Type B pancreatic cell (in vitro differentiated cells): ENCODE measurements at places on chromosomes 6 and 20. TPM values are rescaled to one million over a fixed set of nuclear protein-coding genes. Genes with fewer than 3 reads are reported as not detected.

DNA sequence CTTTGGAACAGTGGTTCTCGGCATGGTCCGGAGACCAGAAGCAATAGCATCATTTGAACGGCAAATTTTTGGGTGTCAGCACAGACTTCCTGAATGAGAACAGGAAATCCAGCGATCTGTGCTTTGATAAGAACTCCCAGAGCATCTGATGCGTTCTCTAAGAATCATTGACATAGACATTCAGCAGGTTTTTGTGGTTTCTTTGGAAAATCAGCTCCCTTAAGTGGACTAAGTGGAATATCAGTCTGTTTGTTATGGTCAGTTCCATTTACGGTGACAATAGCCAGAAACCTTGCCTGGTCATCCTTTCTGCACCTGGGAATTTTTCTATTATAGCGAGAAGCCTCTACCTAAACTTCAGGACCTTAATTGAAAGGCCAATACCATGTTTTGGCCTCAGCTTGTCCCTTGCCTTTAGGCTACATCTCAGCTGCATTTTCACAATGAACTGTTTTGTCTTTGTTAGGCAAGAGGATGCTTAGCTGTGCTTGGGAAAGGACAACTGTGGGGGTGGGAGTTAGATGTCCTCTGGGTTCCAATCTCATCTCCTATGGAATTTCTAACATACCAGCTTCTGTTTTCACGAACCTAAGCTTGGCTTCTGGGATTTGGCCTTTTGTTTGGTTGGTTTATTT, 299.7 kb downstream of the CDKAL1 start:
- DNase-seq, result no peak

DNA sequence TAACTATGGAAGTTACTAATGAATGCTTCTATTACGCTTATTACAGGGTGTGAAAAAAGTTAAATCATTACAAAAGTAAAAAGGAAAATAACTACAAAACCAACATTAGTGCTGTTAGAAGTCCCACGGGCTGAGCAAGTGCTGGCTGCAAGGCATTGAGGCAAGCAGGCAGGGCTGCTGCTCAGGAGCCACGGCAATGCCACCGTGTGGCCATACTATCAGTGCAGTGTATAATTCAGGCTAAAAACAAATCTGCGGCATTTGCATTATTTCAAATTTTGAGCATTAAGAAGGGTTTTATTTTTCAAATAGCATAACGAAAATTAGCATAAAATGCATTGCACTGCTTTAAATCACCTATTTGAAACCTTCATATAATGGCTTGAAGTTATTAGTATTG, 17.1 kb downstream of the IFNGR1 start:
- DNase-seq, result no peak

The BPIFB1 gene
- 1.8 and 10.9 TPM in 2 replicates for total RNA-seq

The TAF11 gene
- 40.4 and 40.7 TPM in 2 replicates for total RNA-seq

The PPP1R3D gene
- 6.4 and 7.6 TPM in 2 replicates for total RNA-seq
